ENCODE measurements at places on chromosomes 7 and 10. TPM values are rescaled to one million over a fixed set of nuclear protein-coding genes. Genes with fewer than 3 reads are reported as not detected.

GRCh38 chr7:19715499-19715898 is 6.7 kb upstream of the POLR1F start:
- no peak for DNase-seq
- H3K27me3 ChIP-seq = no peaks in the 10 kb centered on the region
- H3K4me3 ChIP-seq = no peak overlapping the region

- no peaks in the 10 kb centered on the region for H3K36me3 ChIP-seq
- peak within 1 kb of the TSS; percentile 97 for H3K27ac ChIP-seq
- peaks cover 17% of the 10 kb centered on the region for H3K4me1 ChIP-seq
- DNase-seq = peak; percentile 100
- H3K4me3 ChIP-seq = peak within 1 kb of the TSS; percentile 78
These were observed at the start of gene SHOC2 for GRCh38 chr10:110919349-110919931. Gene SHOC2 (plus strand): TSS chr10:110919604. CDS start chr10:110964359, 44,755 bp downstream.

Gene NAT16
- 0.26 TPM for polyA plus RNA-seq

DNA sequence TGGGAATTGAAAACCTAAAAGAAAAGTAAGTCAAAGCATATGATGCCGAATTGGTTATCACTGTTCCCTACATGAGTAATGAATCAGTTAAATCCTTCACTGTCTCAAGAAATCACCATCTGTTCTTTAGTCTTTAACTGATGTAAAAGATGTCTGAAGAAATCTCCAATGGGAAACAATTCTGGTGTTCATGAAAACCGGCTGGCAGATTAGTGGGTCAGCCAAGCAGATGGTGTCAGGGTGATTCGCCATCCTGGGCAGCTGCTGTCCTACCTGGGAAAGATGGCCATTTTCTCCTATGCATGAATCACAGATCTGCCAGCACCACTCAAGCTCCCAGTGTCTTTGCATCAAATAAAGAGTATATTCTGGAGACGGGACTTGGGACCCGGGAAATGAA is 925.2 kb upstream of the GHITM start:
- no peaks in the 10 kb centered on the region for H3K4me1 ChIP-seq
- no peak for DNase-seq
- no peaks in the 10 kb centered on the region for H3K36me3 ChIP-seq
- no peak overlapping the region for H3K27ac ChIP-seq

- no peaks in the 10 kb centered on the region for H3K4me1 ChIP-seq
- no peak overlapping the region for H3K27ac ChIP-seq
- no peak overlapping the region for H3K4me3 ChIP-seq
- DNase-seq = no peak
- H3K27me3 ChIP-seq = no peaks in the 10 kb centered on the region
- no peaks in the 10 kb centered on the region for H3K36me3 ChIP-seq
These were observed 89.4 kb upstream of the MTPN start for GRCh38 chr7:136066304-136067143.

DNA sequence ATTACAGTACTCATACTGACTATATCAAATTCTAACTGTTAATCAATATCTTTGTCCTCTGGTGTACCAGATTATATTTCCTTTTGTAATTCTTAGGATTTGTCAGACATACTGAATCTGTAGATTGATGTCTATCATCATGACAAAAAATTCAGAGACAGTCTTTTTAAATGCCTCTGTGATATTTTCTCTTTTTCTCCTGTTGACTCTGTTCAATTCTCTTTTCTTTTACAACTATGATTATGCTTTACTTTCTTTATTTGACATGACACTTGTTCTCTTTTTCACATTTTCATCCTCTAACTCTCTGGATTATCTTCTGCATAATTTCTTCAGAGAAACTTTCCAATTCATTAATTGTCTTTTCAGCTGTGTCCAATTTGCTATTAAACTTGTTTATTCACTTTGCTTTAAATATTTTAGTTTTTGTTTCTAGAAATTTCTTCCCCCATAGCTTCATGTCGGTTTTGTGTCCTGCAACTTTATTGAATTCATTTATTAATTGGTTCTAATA is 153.6 kb downstream of the PFKFB3 start:
- no peak for DNase-seq
- no peak overlapping the region for H3K27ac ChIP-seq
- H3K4me1 ChIP-seq = no peaks in the 10 kb centered on the region
- H3K36me3 ChIP-seq = no peaks in the 10 kb centered on the region
- H3K4me3 ChIP-seq = no peak overlapping the region

Gene NODAL
- polyA plus RNA-seq = 5.2 TPM

DNA sequence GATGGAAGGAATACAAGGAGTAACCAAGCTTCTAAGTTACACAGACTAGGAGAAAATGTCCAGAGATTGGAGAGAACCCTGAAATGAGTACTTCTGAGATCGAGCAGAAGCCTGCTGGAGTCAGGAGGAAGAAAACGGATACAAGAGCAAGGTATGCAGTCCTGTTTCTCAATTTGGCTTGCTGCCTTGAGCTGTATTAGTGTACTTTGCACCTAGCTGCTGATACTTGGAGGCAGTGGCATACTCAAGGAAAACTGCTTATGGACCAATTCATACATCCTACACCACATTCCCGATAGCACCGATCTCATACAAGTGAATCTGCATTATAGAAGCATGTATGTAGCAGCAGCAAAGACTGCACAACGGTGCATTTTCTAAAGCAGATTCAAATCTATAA is 14.4 kb downstream of the PIP4K2A start:
- no peak for DNase-seq
- peaks cover 3% of the 10 kb centered on the region for H3K4me1 ChIP-seq
- H3K4me3 ChIP-seq = no peak overlapping the region
- no peaks in the 10 kb centered on the region for H3K36me3 ChIP-seq

DNA sequence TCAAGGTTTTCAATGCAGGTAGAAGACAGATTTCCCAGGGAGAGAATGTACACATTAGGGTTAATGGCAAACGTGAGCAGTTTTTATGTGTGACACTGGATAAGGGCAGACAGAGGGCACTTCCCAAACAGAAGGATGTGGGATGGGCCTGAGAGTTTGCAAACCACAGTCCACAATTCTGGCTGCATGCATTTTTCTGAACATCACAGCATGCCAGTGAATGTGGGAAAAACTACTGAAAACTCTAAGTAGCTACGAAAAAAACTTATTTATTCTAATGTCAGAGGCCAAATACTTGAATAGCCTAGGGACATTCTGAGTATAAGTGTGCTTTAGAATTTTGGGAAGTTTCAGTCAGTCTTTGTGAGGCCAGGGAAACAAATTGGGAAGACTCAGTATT is 145.9 kb downstream of the NRCAM start:
- no peaks in the 10 kb centered on the region for H3K36me3 ChIP-seq
- no peaks in the 10 kb centered on the region for H3K4me1 ChIP-seq
- no peak overlapping the region for H3K27ac ChIP-seq
- DNase-seq = no peak
- H3K4me3 ChIP-seq = no peak overlapping the region

Gene ZKSCAN1
- 30.7 TPM for polyA plus RNA-seq

Gene AGR2
- 1.5 TPM for polyA plus RNA-seq

DNA sequence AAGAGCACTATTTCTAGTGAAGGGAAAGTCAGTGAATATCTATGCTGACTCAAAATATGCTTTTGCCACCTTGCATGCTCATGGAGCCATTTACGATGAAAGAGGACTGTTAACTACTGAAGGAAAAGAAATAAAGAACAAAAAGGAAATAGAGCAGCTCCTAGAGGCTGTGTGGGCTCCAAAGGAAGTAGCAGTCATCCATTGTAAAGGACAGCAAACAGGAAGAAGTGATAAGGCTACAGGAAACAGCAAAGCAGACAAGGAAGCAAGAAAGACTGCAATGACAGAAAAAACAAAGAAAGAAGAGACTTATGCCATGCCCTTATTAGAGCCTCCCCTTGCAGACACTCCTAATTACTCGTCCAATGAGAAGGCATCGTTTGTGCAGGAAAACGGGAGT is 12.0 kb upstream of the ZNF33B start:
- peaks cover 3% of the 10 kb centered on the region for H3K4me1 ChIP-seq
- H3K27me3 ChIP-seq = no peaks in the 10 kb centered on the region
- no peak overlapping the region for H3K4me3 ChIP-seq

- H3K4me3 ChIP-seq = no peak overlapping the region
- no peak for DNase-seq
- no peaks in the 10 kb centered on the region for H3K27me3 ChIP-seq
- H3K27ac ChIP-seq = no peak overlapping the region
- H3K4me1 ChIP-seq = peaks cover 8% of the 10 kb centered on the region
These were observed 49.0 kb downstream of the ADD3 start for GRCh38 chr10:110056822-110057221.

DNA sequence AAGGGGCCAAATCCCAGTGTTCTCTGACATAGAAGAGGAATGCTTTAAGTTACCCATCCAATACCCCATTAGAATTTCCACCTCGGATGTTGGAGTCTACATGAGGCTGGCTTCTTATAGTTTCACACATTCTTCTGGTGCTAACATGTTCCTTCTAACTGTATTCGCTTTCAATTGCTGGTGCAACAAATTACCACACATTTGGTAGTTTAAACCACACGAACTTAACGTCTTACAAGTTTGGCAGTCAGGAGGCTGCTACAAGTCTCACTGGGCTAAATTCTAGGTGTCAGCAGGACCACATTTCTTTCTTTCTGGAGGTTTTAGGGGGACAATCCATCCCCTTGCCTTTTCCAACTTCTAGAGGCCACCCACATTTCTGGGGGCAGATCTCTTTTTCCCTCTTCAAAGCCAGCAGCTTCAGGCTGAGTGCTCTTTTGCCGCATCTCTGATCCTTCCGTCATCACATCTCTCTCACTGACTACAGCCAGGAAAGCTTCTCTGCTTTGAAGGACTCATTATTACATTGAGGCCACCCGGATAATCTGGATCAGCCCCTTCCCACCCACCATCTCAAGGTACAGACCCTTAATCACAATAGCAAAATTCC is 5.1 kb upstream of the MACC1 start:
- no peak overlapping the region for H3K4me3 ChIP-seq
- no peaks in the 10 kb centered on the region for H3K36me3 ChIP-seq
- peaks cover 16% of the 10 kb centered on the region for H3K4me1 ChIP-seq
- H3K27me3 ChIP-seq = no peaks in the 10 kb centered on the region
- no peak overlapping the region for H3K27ac ChIP-seq

DNA sequence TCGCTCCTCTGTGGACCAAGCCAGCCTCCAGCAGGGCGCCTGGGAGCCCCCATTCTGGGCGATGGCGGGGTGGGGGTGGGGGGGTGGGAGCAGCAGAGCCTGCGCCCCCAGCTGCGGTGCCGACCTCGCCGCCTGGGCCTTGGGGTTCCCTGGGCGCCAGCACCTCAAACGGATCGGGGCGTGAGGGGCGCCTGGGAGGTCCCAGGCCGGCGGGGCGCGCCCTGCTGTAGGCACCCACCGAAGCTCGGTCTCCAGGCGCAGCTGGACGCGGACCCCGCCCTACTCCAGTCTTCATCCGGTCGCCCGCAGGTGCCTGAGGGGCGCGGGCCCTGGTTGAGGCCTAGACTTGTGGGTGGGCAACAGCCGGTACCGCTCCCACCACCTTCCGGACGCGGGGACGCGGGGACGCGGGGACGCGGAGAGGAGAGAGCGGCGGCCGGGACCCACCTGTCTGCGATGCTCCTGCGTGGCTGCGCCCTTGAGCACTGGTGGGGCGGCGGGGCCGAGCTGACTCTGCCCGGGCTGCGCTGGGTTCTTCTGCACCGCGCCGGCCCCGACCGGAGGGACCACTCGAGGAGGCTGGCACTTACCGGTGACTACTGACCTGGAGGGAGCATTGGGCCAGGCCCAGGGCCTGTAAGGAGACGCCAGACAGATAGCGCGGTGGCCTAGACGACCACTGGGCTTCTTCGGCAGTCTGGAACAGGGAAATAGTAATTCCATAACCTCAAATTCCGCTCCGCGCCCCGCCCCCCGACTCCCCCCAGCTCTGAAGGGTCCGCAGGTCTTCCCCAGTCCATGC is 5.5 kb upstream of the KCP start:
- H3K4me3 ChIP-seq = no peak overlapping the region
- H3K36me3 ChIP-seq = no peaks in the 10 kb centered on the region
- H3K27ac ChIP-seq = no peak overlapping the region
- peaks cover 3% of the 10 kb centered on the region for H3K4me1 ChIP-seq

DNA sequence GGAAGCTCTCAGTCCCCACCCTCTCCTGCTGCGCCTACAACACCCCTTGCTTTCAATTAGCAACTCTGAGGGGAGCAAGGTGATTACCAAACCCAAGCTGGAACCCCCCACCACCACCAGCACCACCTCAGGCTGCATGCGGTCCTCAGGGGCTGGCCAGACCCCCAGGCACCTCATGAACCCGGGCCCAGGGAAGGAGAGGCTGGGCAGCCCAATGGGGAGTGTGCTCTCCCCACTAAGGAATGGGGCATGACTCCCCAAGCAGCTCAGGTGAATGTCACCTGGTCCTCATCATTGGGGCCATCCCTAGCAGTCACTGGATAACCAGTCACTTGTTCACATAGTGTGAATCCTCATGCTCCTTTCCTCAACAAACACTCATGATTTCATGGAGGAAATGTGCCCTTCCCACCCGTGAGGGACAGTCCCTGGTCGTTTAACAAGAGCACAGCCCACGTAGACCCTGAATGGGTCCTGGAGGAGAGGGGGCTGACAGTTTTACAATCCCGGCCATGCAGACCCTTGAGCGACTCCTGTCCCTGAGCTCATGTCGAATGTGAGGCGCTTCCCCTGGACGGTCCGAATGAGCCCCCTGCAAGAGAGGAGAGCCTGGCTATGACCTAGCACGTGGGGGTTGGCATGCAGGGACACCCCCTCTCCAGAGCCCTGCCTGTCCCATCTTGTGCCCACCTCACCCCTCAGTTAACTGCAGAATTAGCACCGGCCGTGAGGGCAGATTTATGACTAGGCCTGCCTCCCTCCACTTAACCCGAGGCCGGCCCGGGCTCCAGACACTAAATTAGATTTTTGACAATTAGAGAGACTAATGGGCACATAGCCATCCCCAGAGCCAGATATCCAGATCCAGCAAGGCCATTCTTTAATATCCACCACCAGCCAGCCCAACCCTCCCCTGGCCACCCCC is 29.1 kb downstream of the POLL start:
- DNase-seq = peak; percentile 12
- no peak overlapping the region for H3K4me3 ChIP-seq
- H3K4me1 ChIP-seq = peaks cover 4% of the 10 kb centered on the region
- no peaks in the 10 kb centered on the region for H3K27me3 ChIP-seq
- H3K27ac ChIP-seq = no peak overlapping the region
- H3K36me3 ChIP-seq = no peaks in the 10 kb centered on the region

Gene ENTPD1
- 12.7 TPM for polyA plus RNA-seq

DNA sequence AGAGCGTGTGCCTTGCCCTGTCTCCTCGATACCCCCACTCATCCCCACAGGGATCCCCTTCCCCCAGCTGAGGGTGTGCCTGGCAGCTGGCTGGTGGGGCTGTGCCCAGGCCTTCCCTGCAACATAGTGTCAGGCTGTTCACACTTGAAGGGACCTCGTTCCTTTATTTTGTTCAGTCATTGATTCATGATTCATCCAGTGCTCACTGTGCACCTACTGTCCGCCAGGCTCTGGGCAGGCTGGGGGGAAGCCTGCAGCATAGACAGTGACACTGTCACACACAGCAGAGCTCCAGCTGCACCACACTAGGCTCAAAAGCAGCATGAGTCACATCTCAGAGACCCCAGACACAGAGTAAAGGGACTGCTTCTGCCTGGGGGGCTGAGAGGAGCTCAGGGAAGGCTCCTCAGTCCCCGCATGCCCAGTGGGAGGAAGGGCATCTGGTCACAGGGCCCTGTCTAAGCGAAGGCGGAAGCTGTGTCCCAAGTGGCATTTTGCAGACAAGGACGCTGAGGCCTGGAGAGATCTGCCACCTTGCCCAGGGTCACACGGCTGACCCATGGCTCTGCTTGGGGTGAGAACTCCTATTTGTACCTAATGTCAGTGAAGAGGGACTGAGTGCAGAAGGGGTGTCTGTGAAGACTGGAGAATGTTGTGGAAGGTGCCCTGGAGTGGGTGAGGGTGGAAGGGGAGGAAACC is 27.9 kb downstream of the CDH23 start:
- H3K36me3 ChIP-seq = no peaks in the 10 kb centered on the region
- no peaks in the 10 kb centered on the region for H3K4me1 ChIP-seq
- no peaks in the 10 kb centered on the region for H3K27me3 ChIP-seq

Gene SFRP4
- 48.0 TPM for polyA plus RNA-seq

Measured in testis (tissue), 5 donors.